ENCODE measurements at places on chromosomes 2 and 18.

GRCh38 chr2:239024226-239024625 lies 176.3 kb downstream of the TWIST2 start:
- no peak for DNase-seq

- no peak for DNase-seq
Observed at GRCh38 chr2:26245231-26245732, 543 bp downstream of the HADHB start.

DNA sequence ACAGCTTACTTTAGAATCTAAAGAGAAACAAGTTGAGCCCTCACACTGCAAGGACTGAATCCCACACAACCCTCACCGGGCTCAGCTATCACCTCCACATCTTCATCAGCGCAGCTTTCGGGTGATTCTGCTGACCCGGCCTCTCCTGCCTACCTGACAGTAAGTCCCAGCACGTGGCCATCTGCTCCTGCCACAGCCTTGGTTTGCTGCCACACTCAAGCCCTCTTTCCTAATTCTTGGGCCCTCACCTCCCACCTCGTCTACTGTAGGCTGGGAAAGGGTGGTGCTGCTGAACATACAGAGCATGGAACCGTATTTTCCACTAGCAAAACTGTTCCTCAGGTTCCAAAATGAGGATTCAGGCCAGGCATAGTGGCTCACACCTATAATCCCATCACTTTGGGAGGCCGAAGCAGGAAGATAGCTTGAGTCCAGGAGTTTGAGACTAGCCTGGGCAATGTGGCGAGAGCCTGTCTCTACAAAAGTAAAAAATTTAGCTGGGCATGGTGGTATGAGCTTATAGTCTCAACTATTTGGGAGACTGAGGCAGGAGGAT lies 55.3 kb upstream of the HAAO start:
- DNase-seq, result no peak

- no peak for DNase-seq
Observed at GRCh38 chr2:75547345-75548035, 13.2 kb downstream of the EVA1A start.

DNA sequence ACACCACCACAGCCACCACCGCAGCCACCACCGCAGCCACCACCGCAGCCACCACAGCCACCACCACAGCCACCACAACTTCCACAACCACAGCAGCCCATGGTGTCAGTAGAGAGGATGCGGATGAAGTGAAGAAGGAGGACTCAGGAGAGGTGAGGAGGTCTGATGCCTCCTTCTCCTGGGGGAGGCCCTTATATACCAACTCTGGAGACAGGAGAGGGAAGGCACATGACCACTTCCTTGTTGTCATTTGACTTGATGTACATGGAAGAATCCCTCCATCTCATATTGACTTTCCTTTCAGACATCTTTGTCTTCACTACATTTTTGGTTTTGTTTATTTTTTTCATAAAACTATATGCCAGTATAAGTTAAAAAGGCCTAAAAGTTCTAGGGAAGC lies at the start of gene SCYGR3:
SCYGR3 (minus strand) TSS at position 101 of the 400 bp plus-strand sequence; CDS start at position 101, 0 bp downstream.
- no peak for DNase-seq

- no peak for DNase-seq
Observed at GRCh38 chr18:46152808-46153617, 48.8 kb downstream of the HAUS1 start.

GRCh38 chr2:190987116-190987515 lies 26.9 kb downstream of the STAT1 start:
- no peak for DNase-seq

DNA sequence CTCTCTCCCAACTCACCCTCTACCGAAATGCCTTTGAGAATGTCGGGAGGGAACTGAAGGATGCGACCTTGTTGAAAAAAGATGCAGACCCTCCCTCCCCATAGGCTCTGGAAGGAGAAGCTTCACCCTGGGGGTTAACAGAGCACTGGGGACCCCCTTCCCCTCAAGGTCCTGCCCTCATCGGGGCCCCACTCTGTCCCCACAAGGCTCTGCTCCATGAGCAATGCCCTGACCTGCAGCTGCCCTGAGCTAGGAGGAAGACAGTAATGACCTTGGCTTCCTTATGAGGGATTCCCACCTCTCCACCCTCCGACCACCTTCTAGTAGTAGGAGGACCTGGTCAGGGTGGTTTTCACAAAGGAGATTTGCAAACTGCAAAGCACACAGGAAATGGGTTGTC lies 44.4 kb upstream of the HPCAL1 start:
- no peak for DNase-seq

All from activated T-cell treated with anti-CD3 and anti-CD28 coated beads, Interleukin-2, amount 50 U/mL, for 1 hour (primary cell).